ENCODE measurements at places on chromosomes 12 and 14.

DNA sequence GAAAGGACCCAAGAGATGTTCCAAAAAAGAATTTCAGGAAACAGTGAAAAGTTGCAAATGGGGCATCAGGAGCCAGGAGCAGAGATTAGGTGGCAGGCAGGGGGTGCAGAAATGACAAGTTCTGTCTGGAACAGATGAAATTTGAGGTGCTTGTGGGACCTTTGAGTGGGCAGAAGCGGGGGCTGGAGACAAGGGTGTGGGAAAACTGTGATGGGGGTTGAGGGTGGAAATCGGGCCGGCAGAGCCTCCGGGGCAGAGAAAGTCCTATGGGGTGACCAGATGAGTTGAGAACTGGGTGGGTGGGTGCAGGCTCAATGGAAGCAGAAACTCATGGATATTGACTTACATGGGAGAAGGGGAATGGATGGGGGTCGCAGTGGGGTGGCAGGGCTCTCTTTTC is 1.6 kb upstream of the NR4A1 start:
- no peak for DNase-seq

- no peak for DNase-seq
These were observed 48.2 kb upstream of the BTG1 start for GRCh38 chr12:92193846-92194245.

GRCh38 chr14:47541662-47542061 is 133.7 kb downstream of the MDGA2 start:
- DNase-seq: no peak

- no peak for DNase-seq
These were observed 32.6 kb downstream of the DDX11 start for GRCh38 chr12:31106101-31106803.

DNA sequence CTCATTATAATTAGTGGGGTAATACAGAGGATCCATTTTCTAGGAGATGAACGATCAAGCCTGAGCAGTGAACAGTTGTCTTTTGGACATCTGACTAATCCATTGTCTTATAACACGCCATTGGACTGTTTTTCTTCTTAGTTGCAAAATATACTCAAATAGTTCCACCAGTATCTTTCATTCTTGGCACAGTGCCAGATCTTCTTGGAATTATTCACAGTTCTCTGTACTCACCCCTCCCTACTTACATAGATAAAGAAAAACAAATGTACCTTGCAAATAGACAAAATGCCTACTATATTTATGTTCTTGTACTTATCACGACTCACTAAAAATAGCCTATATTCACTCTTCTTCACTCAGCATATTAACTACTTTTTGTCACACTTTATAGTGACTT is 3.8 kb downstream of the CBLN3 start:
- peak; percentile 53 for DNase-seq

GRCh38 chr14:101726295-101726953 is 35.1 kb upstream of the PPP2R5C start:
- no peak for DNase-seq

- DNase-seq: no peak
These were observed 40.9 kb downstream of the ATL1 start for GRCh38 chr14:50600849-50601248.

DNA sequence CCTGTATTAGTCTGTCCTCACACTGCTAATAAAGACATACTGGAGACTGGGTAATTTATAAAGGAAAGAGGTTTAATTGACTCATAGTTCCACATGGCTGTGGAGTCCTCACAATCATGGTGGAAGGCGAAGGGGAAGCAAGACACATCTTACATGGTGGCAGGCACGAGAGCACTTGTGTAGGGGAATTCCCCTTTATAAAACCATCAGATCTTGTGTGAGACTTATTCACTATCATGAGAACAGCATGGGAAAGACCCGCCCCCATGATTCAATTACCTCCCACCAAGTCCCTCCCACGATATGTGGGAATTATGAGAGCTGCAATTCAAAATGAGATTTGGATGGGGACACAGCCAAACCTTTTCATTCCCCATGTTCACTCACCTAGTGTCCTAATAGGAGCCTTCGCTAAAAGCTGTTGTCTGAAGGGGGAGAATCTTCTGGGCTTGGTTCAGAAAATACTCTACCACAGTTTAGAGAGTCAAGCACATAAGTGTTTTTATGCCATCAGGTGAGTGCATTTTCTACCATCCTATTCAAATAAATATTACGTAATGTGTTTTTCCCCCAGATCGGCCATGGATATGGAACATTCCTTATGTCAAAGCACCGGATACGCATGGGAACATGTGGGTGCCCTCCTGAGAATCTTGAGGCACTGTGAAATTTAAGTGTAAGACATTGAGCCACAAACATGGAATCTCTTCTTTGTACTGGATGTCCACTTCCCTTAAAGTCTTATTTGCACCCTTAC is 19.1 kb upstream of the KCNK13 start:
- DNase-seq: peak; percentile 50

- DNase-seq: no peak
These were observed 20.0 kb upstream of the GCH1 start for GRCh38 chr14:54922598-54922997.

DNA sequence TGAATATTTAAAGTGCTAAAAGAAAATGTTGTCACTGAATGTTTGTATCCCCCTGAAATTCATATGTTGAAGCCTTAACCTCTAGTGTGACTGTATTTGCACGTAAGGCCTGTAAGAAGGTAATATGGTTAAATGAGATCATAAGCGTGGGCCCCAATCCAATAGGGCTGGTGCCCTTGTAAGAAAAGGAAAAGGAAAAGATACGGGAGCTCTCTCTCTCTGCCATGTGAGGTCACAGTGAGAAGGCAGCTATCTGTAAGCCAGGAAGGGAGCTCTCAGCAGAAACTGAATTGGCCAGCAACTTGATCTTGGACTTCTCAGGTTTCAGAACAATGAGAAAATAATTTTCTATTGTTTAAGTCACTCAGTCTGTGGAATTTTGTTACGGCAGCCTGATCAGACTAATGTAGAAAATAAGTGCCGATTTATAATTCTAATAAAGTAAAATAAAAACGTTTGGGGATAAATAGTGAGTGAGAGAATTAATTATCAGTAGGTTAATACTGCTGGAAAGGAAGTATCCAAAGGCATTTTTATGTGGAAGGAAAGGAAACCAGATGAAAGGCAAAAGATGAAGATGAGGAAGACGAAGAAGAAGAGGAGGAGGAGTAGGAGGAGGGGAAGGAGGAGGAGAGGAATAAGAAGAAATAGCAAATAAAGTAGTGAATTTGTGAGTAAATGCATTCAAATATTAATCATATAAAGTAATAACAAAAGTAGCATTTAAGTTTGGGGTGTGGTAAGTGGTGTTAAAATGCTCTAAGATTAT is 188.5 kb upstream of the KRR1 start:
- DNase-seq: no peak

GRCh38 chr12:6361834-6362233 is 13.5 kb downstream of the SCNN1A start:
- DNase-seq: peak; percentile 75

DNA sequence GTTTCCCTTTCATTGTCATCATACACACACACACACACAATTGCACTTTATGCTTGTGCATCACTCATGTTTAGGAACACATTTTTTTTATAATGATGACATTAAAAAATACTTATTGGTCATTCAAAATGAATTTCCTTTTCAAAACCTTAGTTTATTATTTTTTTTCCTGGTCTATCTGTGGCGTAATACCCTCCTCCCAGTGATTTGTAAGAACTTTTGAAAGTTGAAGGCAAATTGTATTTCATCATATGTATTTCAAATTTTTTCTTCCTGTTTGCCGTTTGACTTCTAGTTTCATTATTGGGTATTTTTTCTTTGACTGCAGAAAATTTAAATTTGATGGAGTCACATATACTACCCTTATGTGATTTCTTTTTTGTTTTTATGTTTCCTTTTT is 2.5 kb upstream of the LRRK2 start:
- peak; percentile 85 for DNase-seq

DNA sequence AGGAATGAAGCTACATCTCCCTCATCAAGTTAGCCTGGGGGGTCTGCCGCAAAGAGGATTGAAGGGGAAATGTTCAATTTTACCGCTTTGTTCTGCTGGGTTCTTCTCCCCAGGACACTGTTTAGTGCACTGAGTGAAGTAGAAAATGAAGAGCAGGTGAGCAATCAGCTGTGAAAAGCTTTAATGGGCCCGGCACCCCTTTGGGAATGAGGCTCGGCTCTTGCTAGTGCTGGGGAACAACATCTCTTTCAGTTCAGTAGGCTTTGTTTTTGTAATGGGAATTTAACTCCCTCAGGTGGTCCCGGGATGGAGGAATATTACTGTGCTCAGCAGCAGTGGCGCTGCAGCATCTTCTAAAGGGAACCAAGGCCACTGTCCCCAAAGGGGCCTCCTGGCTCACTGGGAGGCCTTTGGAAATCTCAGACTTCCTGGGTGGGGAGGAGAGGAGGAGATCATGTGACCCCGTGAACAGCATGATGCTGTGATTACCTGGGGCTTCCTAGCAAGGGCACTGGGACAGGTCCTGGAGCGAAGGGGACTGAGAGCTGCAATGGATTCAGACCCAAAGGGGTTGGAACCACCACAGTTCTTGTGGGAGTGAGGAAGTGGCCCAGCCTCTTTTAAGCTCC is 85.2 kb upstream of the MAX start:
- no peak for DNase-seq

Measured in suppressor macrophage treated with lipopolysaccharide for 4 hours (primary cell).